Endothelial cell (in vitro differentiated cells): ENCODE measurements at places on chromosomes 16 and 17.

GRCh38 chr16:81668243-81669097 is 110.6 kb upstream of the PLCG2 start:
- no peak for DNase-seq

DNA sequence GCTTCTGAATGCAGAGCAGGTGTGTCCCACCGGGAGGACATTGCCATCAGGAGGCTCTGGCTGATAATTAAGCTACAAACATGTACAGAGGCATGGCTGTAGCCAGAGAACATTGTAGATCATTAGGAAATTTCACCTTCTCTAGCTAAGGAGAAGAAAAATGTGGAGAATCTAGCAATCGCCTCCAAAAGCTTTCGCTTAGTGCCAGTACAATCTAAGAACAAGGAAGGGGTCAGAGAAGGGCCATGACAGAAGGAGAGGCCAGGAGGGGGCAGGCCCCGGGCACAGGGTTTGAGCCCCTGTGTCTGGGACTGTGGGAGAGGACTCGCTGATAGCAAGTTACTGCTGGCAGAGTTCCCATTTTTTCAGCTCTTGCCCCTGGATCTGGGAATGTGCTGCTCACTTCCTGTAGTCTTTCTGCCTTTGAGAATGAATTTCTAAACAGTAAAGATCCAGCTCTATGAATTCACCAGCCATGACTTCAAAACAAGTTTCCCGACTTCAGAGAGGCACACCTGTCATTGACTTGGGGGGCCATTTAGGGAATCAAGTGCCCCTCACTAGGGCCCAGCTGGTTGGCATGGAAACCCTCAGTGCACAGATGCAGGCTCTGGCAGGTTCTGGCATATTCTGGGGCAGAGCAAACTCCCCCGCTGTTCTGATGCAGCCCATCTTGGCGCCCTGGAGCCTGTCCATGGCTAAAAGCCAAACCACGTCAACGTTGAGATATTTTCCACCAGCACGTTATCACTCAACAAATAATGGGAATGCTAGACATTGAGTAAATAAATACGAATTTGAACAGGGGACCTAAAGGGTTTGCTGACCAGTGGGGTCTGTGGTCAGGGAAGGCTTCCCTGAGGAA is 59.5 kb upstream of the CACNG4 start:
- no peak for DNase-seq

DNA sequence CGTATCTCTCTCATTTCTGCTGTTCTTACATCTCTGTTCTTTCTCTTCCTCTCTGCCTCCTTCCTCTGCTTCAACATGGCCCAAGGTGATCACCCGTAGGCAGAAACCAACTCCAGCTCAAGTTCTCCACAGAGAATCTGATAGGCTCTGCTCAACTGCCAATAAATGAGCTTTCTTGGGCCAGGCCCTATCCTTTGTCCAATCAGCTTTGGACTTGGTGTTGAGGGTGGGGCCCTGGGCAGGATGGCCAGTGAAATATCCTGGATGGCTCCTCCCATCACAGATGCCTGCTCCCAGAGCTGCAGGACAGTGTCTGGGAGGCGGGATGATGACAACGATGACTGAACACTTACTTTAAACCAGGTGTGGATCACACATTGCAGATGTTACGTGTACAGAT is 17.4 kb upstream of the BRD7 start:
- no peak for DNase-seq

GRCh38 chr17:68384941-68385340 is 72.4 kb downstream of the WIPI1 start:
- no peak for DNase-seq
